ENCODE measurements at places on chromosomes 2 and 18. TPM values are rescaled to one million over a fixed set of nuclear protein-coding genes. Genes with fewer than 3 reads are reported as not detected.

GRCh38 chr2:109185821-109186570, 57.0 kb downstream of the SH3RF3 start:
- DNase-seq = peak; percentile 88

DNA sequence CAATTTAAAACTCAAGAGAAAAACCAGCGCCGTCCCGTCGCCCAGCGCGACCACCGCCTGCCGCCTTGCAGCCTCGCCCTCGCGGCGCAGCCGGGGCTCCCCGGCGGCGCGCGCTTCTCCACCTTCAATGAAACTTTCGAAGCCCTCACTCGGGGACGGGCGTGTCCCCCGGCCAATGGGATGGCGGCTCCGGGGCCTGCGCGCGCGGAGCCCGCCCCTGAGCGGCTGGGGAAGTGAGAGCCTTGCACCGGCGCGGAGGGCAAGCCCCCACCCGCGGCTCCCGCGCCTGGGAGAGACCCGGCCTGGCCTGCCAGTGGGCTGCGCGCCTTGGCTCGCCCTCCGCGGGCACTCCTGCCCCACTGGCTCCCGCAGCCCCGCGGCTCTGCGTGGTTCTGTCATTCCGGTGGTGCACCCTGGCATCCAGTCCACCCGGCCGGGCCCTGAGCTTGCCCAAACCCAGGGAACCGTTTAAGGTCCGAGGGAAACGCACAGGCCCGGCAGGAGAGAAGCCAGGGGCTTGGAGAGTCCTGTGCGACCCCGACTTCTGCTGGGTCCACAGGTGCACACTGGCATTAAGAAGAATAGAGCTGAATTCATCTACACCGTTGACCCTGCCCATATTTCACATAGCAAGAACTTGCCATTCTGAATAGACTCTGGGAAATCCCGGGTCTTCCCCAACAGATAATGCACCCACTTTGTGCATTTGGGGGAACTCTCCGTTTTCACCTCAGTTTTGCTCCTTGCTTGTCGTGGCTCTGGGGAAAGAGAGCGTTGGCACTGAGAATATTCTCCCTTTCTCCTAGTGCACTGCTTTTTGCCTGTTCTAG, at the start of gene PIEZO2:
Gene PIEZO2 (minus strand): TSS at position 129 of the 830 bp plus-strand sequence. CDS start 981 bp downstream, outside the sequence.
- DNase-seq = peak; percentile 82

GRCh38 chr2:80326861-80327260, 22.3 kb upstream of the LRRTM1 start:
- DNase-seq = no peak

DNA sequence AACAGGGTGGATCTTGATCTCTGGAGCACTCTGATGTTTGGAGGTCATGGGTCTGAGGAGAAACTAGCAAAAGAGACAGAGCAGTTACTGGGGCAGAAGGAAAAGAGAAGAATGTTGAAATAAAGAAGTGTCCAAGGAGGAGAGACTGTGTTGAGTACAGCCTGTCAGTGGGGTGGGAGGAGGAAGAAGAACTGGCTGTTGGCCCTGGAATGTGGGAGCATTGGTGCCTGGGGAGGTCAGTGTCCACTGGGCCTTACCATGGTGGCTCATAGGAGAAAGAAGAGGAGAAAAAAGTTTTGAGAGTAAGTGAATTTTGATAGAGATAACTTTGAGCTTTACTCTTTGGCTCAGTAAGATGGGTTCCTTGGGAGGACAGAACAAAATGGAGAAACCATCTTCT, 499.0 kb downstream of the TXNL1 start:
- DNase-seq = no peak

DNA sequence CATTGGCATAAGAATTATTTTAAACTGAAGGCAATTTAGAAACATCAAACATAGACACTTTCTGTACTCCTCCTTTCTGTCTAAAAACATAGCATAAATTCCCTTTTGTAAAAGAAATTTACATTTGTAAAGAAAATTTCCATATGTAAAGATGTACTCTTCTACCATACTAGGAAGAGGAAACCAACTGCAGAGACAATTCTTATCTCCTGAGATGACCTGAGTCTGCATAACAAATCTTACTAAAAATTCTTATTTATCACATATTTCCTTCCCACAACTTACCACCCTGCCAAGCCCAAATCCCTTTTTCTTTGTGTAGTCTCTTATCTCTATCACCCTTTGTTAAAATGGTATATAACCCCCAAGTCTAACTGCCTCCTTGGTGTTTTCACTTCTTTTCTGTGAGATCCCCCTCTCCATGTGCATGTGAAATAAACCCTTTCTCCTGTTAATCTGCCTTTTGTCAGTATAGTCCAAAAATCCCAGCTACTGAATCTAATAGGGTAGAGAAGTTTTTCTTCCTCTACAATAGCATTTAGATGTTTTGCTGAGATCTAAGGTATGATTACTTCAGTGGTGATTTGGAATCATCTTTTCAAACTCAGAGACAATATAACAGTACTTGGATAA, 81.0 kb downstream of the CHN1 start:
- DNase-seq = no peak

- DNase-seq = no peak
Observed at GRCh38 chr18:28529644-28530043, 352.7 kb upstream of the CDH2 start.

- DNase-seq = peak; percentile 37
Observed at GRCh38 chr2:70674636-70675430, 93.2 kb downstream of the ADD2 start.

- DNase-seq = no peak
Observed at GRCh38 chr2:162091325-162092007, 17.5 kb upstream of the DPP4 start.

DNA sequence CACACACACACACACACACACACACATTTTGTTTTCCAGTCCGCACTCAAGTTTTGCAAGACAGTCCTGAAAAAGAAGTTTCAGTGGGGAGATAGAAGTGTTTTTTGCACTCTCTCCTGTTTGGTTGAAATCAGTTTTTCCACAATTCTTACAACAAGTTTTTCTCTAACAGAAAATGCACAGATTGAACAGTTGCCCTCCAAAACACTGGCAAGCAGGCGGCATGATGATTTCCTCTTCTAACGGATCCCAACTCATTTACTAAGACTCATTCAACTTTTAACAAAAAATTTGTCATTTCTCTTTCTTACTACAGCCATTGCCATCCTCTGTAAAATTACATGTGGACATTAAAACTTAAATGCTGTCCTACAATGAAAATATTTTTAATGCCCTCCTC, 117.6 kb upstream of the DTNA start:
- no peak for DNase-seq

DNA sequence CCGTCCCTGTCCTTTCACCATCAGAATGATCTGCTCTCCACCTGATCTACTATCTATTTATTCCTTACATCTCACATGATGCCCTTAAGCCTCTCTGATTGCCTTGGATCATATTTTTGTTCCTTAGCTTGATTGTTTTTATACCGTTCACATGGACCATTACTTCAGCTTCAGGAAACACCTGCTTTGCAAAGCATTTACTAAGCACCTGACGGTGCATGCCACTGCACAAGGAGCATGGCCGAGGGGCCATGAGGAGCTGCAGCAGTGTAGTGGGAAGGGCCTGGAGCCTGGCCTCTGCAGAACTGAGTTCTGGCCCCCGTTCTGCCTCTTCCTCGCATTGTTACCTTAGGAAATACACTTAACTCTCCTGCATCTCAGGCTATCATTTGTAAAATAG, 124.1 kb upstream of the NDUFV2 start:
- no peak for DNase-seq

GRCh38 chr18:58893388-58894099, 28.9 kb downstream of the ZNF532 start:
- DNase-seq = no peak

DNA sequence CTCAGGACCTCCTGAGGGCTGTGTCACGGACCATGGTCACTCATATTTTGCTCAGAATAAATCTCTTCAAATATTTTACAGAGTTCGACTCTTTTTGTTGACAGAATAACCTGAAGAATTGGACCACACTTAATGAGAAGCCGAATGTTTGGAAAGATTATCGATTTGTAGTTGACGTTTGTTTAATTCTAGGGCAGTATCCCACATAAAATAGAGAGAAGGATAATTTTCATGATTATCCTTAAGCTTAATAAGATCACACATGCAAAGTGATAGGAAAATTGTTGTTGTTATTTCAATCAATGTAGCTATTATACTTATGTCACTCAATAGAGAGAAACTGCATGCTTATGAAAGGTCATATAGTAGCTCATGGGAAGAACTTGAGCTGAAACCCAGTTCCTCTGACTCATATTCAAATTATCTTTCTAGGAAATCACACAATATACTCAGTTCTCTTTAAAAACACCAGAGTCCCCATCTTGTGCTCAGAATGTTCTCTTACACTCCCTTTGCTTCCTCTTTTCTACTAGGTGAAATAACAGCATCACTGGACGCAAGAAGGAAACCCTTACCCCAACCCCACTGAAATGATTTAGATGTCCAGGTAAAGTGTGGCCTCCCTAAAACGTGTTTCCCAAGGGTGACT, 982.1 kb downstream of the TSN start:
- DNase-seq = no peak

DNA sequence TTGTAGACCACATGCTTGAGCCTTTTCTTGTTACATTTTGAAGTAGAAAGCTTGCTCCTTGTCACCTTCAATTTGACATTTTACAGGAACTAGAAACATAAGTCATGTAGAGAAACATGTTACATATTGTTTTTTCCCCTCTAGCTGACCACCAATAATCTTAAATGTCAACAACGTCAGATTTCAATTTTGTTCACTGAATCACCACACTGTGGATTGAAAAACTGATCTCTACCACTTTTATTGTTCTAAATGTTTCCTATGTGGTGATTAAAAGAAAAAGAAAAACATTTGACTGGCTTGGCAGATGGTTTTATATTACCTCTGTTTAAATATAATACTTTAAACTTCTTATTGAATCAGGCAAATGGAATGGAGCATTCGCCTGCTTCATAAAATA, 87.7 kb downstream of the DSEL start:
- no peak for DNase-seq

DNA sequence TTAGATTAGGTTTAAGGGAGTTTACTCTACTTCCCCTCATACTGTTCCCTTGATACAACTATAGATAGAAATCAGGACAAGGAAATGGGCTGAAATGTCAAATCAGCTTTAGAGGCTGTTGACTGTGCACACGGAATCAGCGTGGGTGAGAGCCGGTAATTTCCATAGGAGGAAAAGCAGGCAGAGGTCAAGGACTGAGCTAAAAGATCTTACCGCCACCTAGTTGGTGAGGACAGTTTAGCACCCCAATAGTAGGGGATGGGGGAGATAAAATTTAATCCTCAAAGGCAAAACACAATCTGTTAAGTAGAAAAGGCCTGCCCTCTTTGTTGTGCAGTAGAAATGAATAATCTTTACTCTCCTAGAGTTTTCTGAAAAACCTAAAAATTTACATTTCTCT, 1154.5 kb upstream of the CHAC2 start:
- DNase-seq = no peak

DNA sequence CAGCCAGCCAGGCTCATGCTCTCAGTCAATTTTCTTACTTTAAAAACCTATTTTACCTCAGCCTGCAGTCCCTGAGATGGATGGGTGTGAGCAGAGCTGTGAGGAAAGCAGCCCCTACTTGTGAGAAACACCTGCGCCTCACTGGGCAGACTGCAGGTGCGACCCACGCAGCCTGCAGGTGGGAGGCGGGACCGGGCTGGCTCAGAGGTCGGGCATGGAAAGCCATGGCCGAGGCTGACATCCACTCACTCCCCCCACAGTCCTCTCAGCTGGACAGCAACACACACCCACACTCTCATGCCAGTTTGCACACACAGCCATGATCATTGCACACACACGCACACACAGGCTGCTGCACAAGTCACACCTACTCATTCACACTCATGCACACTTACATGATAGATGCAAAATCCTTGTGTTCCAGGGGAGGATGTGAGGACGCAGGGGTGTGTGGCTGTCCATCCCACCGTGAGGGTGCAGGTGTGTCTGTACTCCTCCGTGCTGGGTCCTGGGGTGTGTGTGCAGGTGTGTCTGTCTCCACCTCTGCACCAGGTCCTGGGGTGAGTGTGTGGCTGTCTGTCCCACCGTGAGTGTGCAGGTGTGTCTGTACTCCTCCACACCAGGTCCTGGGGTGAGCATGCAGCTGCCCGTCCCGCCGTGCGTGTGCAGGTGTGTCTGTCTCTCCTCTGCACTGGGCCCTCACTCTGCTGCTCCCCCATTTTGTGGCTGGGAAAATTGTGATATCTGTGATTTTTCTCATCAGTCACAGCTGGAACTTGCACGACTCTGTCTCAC, 166.5 kb downstream of the RTP5 start:
- DNase-seq = peak; percentile 52

DNA sequence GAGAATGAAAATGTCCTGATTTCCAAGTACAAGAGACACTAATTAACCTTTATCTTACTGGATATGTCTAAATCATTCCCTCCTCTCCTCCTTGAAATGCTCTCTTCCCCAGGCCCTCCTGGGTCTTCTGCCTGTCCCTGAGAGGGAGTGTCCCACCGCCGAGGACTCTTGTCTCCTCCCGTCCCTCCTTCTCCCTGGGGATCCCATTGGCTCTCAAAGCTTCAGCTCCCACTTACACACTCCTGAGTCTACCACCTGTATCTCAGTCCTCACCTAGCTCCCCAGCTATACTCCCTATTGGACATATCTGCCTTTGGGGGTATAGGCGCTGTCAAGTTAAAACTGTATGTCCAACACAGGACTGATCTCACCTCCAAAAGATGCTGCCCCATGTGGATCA, 116.1 kb downstream of the TMEM163 start:
- no peak for DNase-seq

GRCh38 chr2:63379451-63379850, 208.8 kb downstream of the WDPCP start:
- no peak for DNase-seq

- peak; percentile 46 for DNase-seq
Observed at GRCh38 chr2:223469270-223470046, 132.7 kb downstream of the SCG2 start.

DNA sequence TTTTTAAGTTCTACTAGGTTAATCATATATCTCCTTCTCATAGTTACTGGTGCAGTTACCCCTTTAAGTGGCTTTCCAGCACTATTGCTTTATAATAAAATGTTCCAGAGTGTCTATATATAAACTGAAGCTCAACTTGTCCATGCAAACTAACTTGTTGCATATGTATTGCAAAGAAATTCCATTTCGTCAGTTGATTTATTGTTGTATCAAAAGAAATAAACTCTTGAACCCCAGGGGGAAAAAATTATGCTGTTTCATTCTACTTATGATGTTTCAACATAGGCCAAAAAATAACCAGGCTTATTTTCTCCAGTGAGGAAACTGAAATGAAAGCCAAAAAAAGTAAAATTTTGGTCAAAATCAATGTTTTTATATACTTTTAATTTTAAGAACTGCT, 491.9 kb downstream of the NR4A2 start:
- no peak for DNase-seq

GRCh38 chr2:133854603-133855200, 286.4 kb upstream of the NCKAP5 start:
- no peak for DNase-seq

Gene CRYBA2
- not detected for total RNA-seq

Gene POTEC
- total RNA-seq = not detected

Gene DCDC2C
- 2.4 TPM for total RNA-seq

Gene NT5C1B
- not detected for total RNA-seq

Gene CCDC74A
- 1.8 TPM for total RNA-seq

Gene NT5DC4
- total RNA-seq = not detected

Gene MC5R
- not detected for total RNA-seq

Gene TMEM17
- total RNA-seq = not detected

Gene MAPK4
- 1.2 TPM for total RNA-seq

Gene ZC3H6
- total RNA-seq = 1.5 TPM

Gene PLGLB2
- total RNA-seq = not detected

Gene PTPRN
- total RNA-seq = not detected

Gene ADI1
- total RNA-seq = 40.9 TPM

Gene CAPG
- total RNA-seq = 179 TPM

Gene BMP10
- not detected for total RNA-seq

Gene FLACC1
- total RNA-seq = 0.32 TPM

Gene TUBA4B
- not detected for total RNA-seq

Gene CABLES1
- 5.4 TPM for total RNA-seq

Gene LRRC30
- total RNA-seq = not detected

Gene PRSS56
- total RNA-seq = not detected

Gene SERPINB3
- 0.21 TPM for total RNA-seq

All from ascending aorta (tissue), 2 donors.